ENCODE measurements at places on chromosomes 3 and 15.
A peak's percentile ranks its signal among the peaks of the same experiment; 100 is the strongest.

GRCh38 chr3:129603561-129603942 lies 2.9 kb downstream of the PLXND1 start:
- peaks cover 16% of the 10 kb centered on the region for H3K27me3 ChIP-seq
- no peak overlapping the region for H3K4me3 ChIP-seq
- DNase-seq: no peak

DNA sequence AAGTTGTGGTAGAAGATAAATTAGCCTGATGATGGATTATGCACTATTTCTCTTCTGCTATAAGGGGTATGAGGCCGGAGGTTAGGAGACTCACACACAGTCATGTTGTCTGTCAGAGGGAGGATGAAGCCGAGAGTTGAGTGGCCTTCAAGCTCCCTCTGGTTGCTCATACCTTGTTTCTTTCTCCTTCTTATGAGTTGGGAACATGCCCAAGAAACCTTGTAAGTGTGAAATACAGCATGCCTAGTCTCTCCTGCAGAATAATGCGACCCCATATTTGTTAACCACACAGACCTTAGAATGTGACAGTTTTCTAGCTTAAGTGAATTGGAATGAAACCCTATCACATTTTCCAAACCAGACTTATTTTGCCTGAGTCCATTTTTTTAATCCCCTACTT lies 366.7 kb downstream of the PTPRG start:
- H3K4me3 ChIP-seq: no peak overlapping the region
- no peaks in the 10 kb centered on the region for H3K4me1 ChIP-seq
- no peak overlapping the region for H3K27ac ChIP-seq
- no peak for DNase-seq
- H3K36me3 ChIP-seq: no peaks in the 10 kb centered on the region
- no peaks in the 10 kb centered on the region for H3K27me3 ChIP-seq

- no peaks in the 10 kb centered on the region for H3K4me1 ChIP-seq
- H3K27ac ChIP-seq: no peak overlapping the region
- no peaks in the 10 kb centered on the region for H3K36me3 ChIP-seq
- H3K4me3 ChIP-seq: no peak overlapping the region
- peak; percentile 50 for DNase-seq
- H3K27me3 ChIP-seq: no peaks in the 10 kb centered on the region
These were observed 5.5 kb downstream of the MELTF start for GRCh38 chr3:197023998-197024651.

GRCh38 chr15:69663441-69663840 lies 210.8 kb downstream of the RPLP1 start:
- H3K4me3 ChIP-seq: no peak overlapping the region
- no peaks in the 10 kb centered on the region for H3K27me3 ChIP-seq
- no peaks in the 10 kb centered on the region for H3K4me1 ChIP-seq
- peak; percentile 32 for DNase-seq
- no peaks in the 10 kb centered on the region for H3K36me3 ChIP-seq
- no peak overlapping the region for H3K27ac ChIP-seq

GRCh38 chr3:10398341-10398740 lies 77.4 kb upstream of the SEC13 start:
- H3K27ac ChIP-seq: no peak overlapping the region
- no peaks in the 10 kb centered on the region for H3K4me1 ChIP-seq
- H3K27me3 ChIP-seq: no peaks in the 10 kb centered on the region
- no peak overlapping the region for H3K4me3 ChIP-seq
- no peaks in the 10 kb centered on the region for H3K36me3 ChIP-seq

GRCh38 chr3:149655826-149656574 lies 1.8 kb downstream of the WWTR1 start:
- H3K4me1 ChIP-seq: peaks cover 40% of the 10 kb centered on the region
- no peaks in the 10 kb centered on the region for H3K27me3 ChIP-seq
- peak overlapping the region; percentile 68 for H3K4me3 ChIP-seq
- peaks cover 45% of the 10 kb centered on the region for H3K36me3 ChIP-seq
- H3K27ac ChIP-seq: peak overlapping the region; percentile 87

DNA sequence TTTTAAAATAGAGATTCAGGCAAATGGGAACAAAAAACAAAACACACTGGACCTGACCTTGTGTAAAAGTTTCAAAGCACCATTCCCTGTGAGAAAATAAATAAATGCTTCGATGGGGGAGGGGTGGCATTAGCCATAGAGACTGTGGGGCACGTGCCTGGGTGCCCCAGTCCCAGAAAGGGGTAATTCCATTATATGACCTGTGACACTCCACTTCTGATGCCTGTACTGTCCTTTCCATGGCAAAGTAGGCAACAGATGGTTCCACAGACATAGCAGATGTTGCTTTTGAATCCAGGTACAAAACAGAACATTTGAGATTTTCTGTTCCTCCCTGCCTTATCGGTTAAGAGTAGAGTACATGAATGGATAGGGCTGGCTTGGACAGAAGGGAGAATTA lies 3.9 kb downstream of the PHLDB2 start:
- H3K27ac ChIP-seq: peak overlapping the region; percentile 94
- H3K36me3 ChIP-seq: peaks cover 15% of the 10 kb centered on the region
- H3K4me1 ChIP-seq: peaks cover 54% of the 10 kb centered on the region
- DNase-seq: no peak
- no peaks in the 10 kb centered on the region for H3K27me3 ChIP-seq

GRCh38 chr3:187169231-187169960 lies 27.9 kb upstream of the RTP1 start:
- H3K27me3 ChIP-seq: no peaks in the 10 kb centered on the region
- DNase-seq: no peak
- peak overlapping the region; percentile 71 for H3K27ac ChIP-seq
- peaks cover 18% of the 10 kb centered on the region for H3K4me1 ChIP-seq

DNA sequence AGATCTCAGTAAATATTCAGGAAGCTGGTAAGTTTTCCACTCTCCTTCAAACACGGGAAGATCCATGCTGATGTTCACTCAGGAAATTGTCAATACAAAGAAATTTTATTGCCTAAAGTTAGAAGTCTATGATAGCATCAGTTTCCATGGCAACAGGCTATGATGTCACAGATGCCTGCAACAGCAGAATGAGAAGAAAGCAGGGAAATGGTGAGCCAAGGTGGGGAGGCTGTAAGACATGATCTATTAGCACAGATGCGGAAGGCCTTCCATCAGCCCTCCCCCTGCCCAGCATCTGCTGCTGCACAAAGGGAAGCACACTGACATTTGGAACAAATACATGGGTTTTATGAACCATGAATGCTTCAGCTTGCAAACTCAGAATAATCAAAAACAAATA lies 28.6 kb downstream of the EPHB1 start:
- no peak overlapping the region for H3K4me3 ChIP-seq
- no peaks in the 10 kb centered on the region for H3K27me3 ChIP-seq
- DNase-seq: no peak
- H3K36me3 ChIP-seq: no peaks in the 10 kb centered on the region
- H3K4me1 ChIP-seq: no peaks in the 10 kb centered on the region

- no peaks in the 10 kb centered on the region for H3K36me3 ChIP-seq
- H3K4me1 ChIP-seq: no peaks in the 10 kb centered on the region
- H3K4me3 ChIP-seq: no peak overlapping the region
- H3K27me3 ChIP-seq: no peaks in the 10 kb centered on the region
These were observed 57.4 kb downstream of the LRTM1 start for GRCh38 chr3:54870423-54870822.

DNA sequence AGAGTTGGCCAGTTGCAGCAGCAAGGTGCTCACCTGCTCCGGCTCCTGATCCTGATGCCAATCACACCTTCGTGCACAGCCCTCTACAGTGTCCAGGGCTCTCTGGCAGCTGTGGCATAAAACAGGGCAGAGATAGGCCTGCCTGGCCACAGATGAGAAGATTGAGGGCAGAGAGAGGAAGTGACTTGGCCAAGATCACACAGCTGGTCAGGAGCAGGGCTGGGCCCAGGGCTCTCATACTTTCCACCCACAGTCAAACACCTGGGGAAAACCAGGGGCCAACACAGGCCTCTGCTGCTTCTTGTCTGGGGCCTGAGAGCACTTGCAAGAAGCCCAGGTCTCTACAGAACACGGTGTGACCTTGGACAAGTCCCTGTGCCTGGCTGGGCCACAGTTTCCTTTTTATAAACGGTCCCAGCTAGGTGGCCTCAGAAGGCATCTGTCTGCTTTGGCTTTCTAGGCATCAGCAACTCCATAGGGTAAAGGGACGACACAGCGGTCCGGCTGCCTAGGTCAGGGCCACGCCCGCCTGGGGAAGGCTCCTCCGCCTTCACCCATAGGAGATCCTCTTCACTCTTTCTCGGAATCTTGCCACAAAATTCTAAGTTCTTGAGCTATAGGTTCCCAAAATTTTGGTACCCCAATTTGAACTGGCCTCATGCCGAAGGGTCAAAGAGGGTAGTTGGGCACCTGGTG lies 3.1 kb downstream of the ATP2B2 start:
- peaks cover 30% of the 10 kb centered on the region for H3K27me3 ChIP-seq
- no peaks in the 10 kb centered on the region for H3K4me1 ChIP-seq
- H3K36me3 ChIP-seq: no peaks in the 10 kb centered on the region
- DNase-seq: no peak
- no peak overlapping the region for H3K4me3 ChIP-seq
- no peak overlapping the region for H3K27ac ChIP-seq

DNA sequence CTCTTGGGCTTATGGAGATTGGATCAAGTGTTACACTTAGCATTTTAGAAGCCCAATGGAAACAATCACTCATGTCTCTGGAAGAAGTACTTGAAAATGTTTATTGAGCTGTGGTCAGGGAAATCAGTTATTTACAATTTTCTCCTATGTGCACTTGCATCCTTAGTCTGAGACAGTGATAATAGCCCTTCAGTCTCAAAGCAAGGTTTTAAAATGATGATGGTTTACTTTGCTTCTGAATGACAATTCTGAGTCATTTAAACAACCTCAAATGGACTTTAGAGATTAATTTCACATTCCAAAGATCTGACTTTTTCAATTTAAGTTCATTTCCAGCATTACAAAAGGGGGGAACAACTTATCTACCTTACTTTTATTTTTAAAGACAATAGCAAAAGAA lies 20.1 kb downstream of the TIPARP start:
- H3K27ac ChIP-seq: peak overlapping the region; percentile 84
- no peaks in the 10 kb centered on the region for H3K27me3 ChIP-seq
- H3K4me3 ChIP-seq: no peak overlapping the region

GRCh38 chr15:66131200-66131599 lies 122.3 kb downstream of the MEGF11 start:
- peaks cover 13% of the 10 kb centered on the region for H3K27me3 ChIP-seq
- H3K4me3 ChIP-seq: no peak overlapping the region

- no peaks in the 10 kb centered on the region for H3K27me3 ChIP-seq
- H3K36me3 ChIP-seq: peaks cover 15% of the 10 kb centered on the region
- no peak overlapping the region for H3K4me3 ChIP-seq
- peaks cover 45% of the 10 kb centered on the region for H3K4me1 ChIP-seq
- H3K27ac ChIP-seq: peak overlapping the region; percentile 79
These were observed 3.8 kb downstream of the HEG1 start for GRCh38 chr3:125051715-125052581.

DNA sequence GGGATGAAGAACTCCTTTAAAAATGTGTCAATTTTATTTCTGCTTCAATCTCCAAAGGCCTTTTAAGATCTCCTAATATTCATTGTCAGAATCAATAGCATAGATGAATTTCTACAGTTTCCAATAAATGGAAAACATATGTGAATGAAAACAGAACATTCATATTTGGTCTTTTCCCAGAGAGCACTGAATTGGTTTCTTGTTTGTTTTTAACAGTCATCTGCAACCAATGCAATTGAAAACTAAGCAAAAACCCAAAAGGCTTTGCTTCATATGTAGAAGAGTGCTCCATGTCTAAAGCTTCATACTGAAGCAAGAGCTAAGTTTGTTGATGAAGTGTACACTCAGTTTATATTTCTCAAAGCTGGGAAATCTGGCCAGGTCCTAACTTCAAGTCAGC lies 426.5 kb upstream of the CDIN1 start:
- no peaks in the 10 kb centered on the region for H3K4me1 ChIP-seq
- no peak for DNase-seq
- no peak overlapping the region for H3K27ac ChIP-seq
- H3K27me3 ChIP-seq: no peaks in the 10 kb centered on the region
- H3K36me3 ChIP-seq: no peaks in the 10 kb centered on the region

DNA sequence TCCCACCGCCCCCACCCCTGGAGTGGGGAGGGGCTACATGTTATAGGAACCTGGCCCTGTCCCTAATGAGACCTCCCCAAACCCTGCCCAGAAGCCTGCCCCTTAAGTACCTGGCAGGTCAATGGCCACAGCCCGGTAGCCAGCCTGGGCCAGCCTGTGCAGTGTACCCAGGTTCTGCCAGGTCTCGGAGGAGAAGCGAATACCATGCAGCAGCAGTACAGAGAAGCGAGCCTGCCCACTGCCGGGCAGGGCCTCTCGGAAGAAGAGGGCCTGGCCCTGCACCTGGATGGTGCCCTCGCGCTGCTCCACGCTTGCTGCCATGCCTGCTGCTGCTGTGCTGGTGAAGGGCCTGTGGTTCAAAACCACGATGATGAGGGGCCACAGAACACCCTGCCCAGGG lies 2.5 kb downstream of the ABHD14B start:
- no peaks in the 10 kb centered on the region for H3K27me3 ChIP-seq
- no peak overlapping the region for H3K4me3 ChIP-seq
- no peaks in the 10 kb centered on the region for H3K36me3 ChIP-seq
- DNase-seq: no peak
- no peak overlapping the region for H3K27ac ChIP-seq
- H3K4me1 ChIP-seq: peaks cover 8% of the 10 kb centered on the region

DNA sequence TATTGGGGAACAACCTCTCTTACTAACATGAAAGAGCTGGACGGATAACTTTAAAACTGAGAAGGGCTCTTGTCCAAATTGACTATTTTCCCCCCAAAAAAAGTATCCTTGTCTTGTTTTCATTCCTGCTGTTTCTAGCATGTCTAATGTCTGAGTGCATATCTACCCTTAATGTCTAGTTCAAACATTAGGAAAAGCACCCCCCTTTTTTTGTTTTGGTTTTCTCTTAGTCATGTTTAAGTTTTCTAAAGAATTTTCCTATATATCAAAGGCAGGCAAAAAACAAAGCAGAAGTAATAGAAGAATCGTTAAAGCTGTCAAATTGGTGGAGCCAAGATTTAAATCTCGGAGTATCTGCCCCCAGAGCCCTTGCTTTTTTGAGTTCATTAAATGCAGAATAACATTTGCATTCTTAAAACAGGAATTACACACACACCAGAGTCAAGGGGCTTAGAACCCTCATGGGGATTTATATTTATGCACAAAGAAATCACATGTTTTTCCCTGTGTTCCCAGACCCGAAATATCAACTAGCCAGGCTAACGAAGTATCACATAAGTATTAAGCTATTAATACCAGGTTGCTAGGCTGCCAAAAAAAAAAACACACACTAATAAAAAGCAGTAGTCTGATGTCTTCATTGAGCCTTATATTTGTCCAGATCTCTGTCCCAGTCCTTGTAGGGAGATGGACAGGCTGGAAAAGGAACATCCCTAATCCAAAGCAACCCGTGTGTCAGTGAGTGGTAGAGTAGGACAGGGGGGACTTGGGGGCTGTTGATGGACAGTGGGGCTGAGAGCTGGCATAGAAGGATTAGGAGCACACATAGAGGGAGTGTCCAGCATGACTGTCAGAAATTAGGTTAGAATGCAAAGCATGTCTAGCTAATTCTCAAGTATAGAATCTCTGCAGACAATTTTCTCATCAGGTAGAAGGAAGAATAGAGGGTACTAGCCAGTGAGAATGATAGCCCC lies 103.6 kb upstream of the BFSP2 start:
- H3K36me3 ChIP-seq: no peaks in the 10 kb centered on the region
- peak overlapping the region; percentile 30 for H3K27ac ChIP-seq
- no peak overlapping the region for H3K4me3 ChIP-seq
- DNase-seq: no peak
- H3K4me1 ChIP-seq: peaks cover 24% of the 10 kb centered on the region
- no peaks in the 10 kb centered on the region for H3K27me3 ChIP-seq

All from RWPE2 (cell line).